IMR-90 (cell line): ENCODE measurements at places on chromosomes 2 and 18.
A peak's percentile ranks its signal among the peaks of the same experiment; 100 is the strongest.

GRCh38 chr2:37389989-37390765 lies 45.7 kb downstream of the QPCT start:
- peak; percentile 96 for DNase-seq

DNA sequence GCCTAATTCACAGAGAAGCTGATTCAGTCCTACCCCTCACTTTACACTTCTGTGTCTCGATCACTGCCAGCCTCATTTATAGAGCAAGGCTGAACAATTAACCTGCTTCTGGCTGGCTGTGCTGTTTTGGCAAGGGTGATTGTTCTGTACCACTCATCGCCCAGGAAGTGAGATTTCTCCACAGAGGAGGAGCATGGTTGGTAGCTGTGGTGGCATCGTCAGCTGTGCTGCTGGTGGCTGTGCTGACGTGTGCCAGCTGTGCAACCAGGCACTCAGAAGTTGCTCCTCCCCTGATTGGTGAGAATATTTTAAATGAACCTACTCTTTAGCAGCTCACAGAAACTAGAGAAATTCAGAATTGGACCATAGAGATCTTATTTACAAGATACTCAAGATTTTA lies 158.3 kb downstream of the EML6 start:
- DNase-seq = no peak

- peak; percentile 43 for DNase-seq
Measured at GRCh38 chr2:175366815-175367214, 185.3 kb upstream of the ATP5MC3 start.

GRCh38 chr2:71113843-71114242 lies 16.2 kb downstream of the MCEE start:
- no peak for DNase-seq

DNA sequence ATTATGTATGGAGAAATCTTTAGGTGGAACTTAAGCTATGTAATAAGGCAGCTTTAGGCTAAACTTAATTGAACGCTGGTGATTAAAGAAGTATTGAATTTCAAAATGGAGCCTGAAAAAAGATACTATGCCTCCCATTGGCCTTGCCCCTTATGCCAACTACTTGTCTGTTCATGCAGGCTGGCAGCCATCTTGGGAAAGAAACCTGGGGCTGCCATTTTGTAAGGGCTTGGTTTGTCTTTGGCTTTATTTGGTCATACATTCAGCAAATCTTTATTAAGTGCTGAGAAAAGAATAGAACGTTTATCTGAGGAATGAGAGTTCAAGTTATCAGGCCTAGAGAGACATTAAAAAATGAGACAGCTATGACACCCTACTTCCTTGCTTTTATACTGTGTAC lies 231.3 kb downstream of the KCNE4 start:
- no peak for DNase-seq

DNA sequence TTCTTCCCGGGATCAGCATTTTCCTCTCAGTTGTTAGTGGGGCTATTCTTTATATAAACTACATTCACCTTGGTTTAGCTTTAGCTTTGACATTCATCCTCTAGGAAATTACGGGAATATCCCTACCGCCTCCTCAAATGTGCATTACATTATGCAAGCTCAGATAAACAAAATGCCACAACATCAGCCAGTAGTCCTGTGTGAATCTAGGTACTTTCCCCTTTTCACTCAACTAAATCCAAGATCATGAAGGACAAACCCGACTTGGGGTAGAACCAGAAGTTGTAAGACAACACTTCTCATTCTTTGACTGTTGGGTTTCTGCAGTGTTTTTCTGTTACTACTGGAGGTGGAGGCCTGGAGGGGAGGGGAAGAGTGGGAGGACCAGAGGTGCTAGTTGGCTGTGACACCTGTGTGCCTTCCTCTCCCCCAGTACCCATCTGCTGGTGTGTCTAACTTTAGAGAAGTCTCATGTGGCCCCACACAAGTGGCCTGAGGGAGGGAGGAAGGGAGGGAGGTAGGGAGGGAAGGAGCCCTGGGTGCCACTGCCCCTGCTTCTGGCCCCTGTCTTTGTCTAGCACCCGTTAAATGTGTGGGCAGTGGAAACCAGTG lies 84.8 kb upstream of the BCL2L11 start:
- no peak for DNase-seq

- DNase-seq = no peak
Measured at GRCh38 chr2:222733846-222734702, 62.6 kb downstream of the MOGAT1 start.

DNA sequence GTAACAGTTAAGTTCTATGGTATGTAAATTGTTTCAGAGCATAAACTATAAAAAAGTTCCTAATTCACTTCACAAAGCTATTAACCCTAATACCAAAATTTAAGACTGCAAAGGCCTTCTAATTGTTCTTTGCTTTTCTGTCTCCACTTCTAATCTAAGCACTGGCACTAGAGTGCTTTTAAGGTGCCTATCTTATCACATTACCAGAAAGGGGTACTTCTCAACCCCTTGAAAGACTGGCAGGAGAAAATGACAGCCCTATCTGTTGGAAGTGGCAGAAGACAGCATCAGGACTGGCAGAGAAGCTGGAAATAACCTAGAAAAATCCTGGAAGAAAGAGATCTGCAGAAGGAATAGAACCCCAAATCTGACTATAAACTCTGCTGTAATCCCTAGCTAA lies 10.3 kb downstream of the CNRIP1 start:
- DNase-seq = no peak

DNA sequence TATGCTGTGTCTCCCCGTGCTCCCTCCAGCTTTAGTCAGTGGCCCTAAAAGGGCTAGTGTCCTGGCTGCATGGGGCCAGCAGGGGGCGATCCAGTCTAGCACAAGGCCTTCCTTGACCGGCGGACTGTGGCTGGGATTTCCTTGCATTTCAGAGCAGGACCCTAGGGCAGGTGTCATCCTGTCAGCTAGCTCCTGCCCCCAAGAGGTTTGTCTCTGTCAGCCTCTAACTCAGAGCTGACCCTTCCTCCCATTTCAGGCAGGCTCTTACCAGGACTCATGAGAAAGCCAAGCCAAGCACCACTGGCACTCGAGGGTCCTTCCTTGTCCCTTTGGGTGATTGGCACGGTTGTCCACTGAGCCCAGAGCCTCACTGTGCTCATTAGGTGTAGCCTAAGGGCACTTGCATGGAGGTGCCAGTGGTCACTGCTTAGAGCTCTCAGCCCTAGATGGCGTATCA lies 140.3 kb downstream of the RPIA start:
- peak; percentile 16 for DNase-seq
